Spleen (tissue), 13 donors: ENCODE measurements at places on chromosomes 5 and 9. TPM values are rescaled to one million over a fixed set of nuclear protein-coding genes. Genes with fewer than 3 reads are reported as not detected.

The XRCC4 gene
- 9.9 TPM for total RNA-seq

DNA sequence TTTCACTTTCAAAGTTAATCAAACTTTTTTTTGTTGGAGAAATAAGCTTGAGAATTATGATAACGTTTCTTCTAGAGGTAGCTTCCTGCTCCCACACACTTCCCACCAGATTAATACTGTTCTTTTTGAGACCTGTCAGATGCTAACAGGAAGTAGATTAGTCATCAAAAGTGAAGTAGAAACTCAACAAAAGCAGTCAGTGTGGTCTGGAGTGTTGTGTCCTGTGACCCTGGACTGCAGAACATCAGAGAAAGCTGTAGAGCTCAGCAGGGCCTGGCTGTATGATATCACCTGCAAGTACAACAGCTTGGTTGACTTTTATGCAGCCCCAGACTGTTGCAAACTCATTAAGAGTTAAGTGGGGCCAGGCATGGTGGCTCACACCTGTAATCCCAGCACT lies 495.7 kb upstream of the CYLC2 start:
- H3K27ac ChIP-seq: no peak overlapping the region
- DNase-seq: no peak
- no peaks in the 10 kb centered on the region for H3K27me3 ChIP-seq
- H3K4me3 ChIP-seq: no peak overlapping the region
- H3K36me3 ChIP-seq: no peaks in the 10 kb centered on the region

GRCh38 chr5:107293541-107294210 lies 377.1 kb downstream of the EFNA5 start:
- H3K4me1 ChIP-seq: peaks cover 23% of the 10 kb centered on the region
- H3K4me3 ChIP-seq: no peak overlapping the region
- H3K36me3 ChIP-seq: no peaks in the 10 kb centered on the region
- no peak for DNase-seq
- no peak overlapping the region for H3K27ac ChIP-seq

GRCh38 chr9:89171231-89171630 lies 7.4 kb downstream of the SHC3 start:
- H3K4me3 ChIP-seq: no peak overlapping the region
- no peak for DNase-seq

DNA sequence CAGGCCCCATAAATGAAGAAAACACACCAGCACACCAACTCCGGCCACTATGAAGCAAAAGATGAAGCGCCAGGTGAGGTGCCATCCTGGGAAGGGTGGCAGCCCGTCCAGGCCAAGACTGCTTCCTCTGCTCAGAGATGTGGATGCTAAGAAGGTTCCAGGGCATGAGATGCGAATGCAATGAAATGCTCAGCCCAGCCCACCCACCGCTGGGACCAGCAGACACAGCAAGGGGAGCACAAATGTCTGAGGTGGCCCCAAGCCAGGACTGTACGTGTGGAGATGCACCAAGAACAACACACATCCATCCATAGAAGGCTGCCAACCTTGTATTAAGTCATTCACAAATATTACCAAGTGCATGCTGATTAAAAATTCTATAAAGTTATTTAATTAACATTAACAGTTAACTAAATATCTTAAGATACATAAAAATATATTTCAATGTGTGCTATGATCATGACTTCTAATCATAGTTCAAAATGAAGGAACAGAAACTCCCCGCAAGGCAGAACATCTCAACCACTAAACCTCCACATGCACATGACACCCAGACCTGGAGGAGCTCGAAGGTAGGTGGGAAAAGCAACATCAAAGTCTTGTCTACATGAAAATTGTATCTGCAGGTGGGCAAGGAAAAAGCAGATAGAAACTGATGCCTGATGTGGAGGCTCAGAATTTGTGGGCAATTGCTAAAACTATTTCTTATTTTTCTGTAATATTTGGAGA lies 43.7 kb downstream of the BICD2 start:
- H3K27ac ChIP-seq: no peak overlapping the region
- DNase-seq: no peak
- peaks cover 99% of the 10 kb centered on the region for H3K36me3 ChIP-seq
- peak overlapping the region; percentile 24 for H3K4me3 ChIP-seq
- no peaks in the 10 kb centered on the region for H3K27me3 ChIP-seq

- H3K4me3 ChIP-seq: no peak overlapping the region
- no peaks in the 10 kb centered on the region for H3K27me3 ChIP-seq
Measured at GRCh38 chr9:133461975-133462374, 2.2 kb downstream of the CACFD1 start.
